ENCODE measurements at places on chromosomes 1 and 21.

- DNase-seq, result no peak
Observed at GRCh38 chr1:76038287-76039004, 36.1 kb upstream of the ST6GALNAC3 start.

DNA sequence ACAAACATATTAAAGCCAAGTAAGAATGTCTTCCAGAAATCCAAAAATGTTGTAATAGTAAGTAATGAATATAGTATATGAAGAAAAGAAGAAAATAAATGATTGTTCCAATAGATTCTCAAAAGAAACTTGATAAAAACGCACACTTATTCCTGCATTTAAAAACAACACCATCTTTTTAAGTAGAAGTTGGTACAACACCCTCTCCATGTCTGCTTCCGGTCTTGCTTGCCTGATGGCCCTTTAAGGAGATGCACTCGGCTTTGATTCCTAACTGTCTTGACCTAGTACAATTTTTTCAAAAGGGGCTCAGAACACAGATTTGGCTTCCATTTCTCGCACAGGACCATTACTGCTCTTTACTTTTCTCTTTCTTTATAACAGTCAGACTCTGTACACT lies 9.0 kb downstream of the CLCA1 start:
- DNase-seq, result no peak

GRCh38 chr1:6580119-6580592 lies 362 bp downstream of the ZBTB48 start:
- DNase-seq, result no peak

GRCh38 chr1:198656500-198656932 lies 17.7 kb downstream of the PTPRC start:
- peak; percentile 13 for DNase-seq

GRCh38 chr21:43736224-43736883 lies 17.4 kb downstream of the PDXK start:
- DNase-seq, result no peak

GRCh38 chr21:27693376-27693775 lies 726.5 kb upstream of the ADAMTS5 start:
- DNase-seq, result peak; percentile 97

DNA sequence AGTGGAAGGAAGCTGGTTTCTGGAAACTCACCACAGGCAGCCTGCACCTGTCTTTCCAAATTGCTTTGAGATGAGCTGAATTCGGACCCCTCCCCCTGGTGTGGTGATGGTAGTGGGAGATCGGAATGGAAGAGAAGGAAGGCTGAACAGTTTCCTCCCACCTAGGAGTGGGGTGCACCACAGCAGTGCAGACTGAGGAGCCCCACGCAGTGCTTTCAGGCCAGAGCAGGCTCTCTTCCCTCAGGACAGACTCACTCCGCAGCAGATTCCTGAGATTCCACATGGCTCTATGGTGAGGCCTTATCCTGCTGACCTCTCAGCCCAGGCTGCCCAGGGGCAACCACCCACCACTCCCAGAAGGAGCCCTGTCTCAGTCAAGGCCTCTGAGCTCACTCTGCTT lies 80.9 kb downstream of the ATP1A1 start:
- no peak for DNase-seq

DNA sequence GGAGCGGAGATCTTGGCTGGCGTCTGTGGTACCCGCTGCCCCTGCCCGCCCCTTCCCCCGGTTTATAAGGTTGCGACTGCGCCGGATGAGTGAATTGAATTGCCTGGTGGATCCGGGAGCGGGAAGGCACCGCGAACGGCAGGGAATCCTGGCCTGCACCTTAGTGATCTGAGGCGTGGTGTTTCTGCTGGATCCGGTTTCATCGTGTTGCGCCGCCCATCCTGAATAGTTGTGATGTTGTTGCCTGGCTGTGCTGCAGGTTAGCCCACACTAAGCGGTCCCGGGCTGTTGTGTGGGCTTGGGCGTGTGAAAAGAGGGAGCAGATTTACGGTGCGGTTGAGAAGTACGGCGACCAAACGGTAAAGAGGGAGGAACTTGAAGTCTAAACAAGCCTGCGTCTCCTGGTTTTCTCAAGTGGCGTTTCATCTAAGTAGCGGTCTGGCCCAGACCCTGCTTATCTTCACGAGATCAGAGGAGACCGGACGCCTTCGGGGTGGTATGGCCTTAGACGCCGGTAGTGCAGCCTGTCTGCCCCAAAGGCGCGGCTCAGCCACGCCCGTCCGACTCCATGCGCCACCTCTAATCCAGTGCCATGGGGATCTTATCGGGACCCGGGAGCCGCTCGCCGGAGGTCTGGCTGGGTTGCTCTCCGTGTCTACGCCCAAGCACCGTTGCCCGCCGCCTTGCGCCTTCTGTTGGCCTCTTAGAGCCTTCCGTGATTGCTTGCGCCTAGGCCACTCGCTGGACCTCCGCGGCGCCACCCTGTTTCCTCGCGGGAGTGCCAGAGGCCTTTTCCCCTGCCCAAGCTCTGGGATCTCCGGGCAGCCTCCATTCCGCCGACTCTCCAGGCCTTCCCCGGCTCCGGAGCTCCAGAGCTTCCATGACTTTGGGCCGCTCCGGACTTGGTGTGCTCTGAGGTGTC lies 87.5 kb upstream of the RHOU start:
- DNase-seq, result peak; percentile 77

DNA sequence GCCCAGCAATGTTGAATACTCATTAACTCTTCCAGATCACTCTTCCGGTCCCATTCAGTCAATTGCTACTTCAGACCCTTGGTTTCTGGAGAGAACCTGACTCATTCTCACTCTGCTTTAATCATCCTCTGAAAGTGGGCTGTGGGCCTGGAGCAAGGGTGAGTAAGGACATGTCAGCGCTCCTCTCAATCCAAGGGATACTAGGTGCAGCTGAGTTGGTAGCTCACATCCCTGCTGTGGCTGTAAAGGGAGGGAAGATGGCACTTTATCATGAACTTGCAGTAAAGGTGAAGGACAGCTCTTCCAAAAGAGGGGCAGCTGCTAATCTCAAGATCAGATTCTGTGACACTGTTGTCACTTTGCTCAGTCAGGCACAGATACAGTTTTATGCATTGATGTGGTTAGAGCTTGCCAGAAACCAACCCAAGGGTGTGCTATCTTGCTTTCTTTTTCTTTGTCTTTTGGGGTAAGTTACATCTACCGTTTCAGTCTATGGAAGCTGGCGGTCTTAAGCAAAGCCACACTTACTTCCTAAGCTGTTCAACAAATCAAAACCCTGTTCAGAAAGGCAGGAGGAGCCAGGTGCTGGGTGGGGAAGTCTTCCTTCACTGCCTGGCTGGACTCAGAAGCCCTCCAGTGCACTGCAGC lies 26.5 kb upstream of the NTPCR start:
- DNase-seq, result peak; percentile 80

GRCh38 chr1:81894867-81895266 lies 94.1 kb downstream of the ADGRL2 start:
- DNase-seq, result peak; percentile 24

GRCh38 chr1:246583056-246583440 lies 16.8 kb downstream of the CNST start:
- no peak for DNase-seq

DNA sequence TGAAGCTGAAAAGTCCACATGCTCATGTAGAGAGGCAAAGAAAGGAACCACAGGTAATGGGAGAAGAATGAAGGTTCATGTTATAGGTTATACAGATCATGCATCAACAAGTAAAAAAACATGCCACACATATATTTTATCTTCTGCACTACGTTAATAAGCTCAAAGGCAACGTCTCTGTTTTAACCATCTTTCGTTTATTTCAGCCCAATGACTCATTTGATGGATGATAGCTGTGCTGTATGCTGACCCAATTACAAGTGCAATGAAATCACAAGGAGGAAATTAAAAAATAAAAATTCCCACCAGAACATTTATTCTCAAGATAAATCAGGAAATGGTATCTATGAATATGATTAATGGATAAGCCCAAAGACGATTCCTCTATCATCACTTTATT lies 24.6 kb downstream of the XCL1 start:
- DNase-seq, result no peak

DNA sequence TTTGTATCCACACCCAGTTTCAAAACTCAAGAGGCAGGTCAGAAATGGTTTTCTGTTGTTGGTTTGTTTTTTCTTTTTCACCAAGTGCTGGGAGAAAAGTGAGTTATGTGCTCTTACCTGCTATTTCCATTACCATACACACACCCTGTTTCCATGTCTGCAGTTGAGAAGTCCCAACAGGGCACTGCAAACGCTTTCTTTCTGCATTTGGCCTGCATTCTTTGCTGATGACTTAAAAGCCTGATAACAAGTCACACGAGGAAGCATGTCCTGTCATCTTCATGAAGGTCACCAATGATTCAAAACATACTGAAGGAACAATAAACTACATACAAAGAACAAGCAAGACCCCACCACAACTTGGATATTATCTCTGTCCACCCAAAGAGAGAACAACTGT lies 24.8 kb upstream of the KCNE1 start:
- peak; percentile 41 for DNase-seq

- DNase-seq, result peak; percentile 77
Observed at GRCh38 chr1:205458777-205459566, 3.1 kb upstream of the BLACAT1 start.

GRCh38 chr1:27941671-27942540 lies 7.1 kb downstream of the SMPDL3B start:
- no peak for DNase-seq

DNA sequence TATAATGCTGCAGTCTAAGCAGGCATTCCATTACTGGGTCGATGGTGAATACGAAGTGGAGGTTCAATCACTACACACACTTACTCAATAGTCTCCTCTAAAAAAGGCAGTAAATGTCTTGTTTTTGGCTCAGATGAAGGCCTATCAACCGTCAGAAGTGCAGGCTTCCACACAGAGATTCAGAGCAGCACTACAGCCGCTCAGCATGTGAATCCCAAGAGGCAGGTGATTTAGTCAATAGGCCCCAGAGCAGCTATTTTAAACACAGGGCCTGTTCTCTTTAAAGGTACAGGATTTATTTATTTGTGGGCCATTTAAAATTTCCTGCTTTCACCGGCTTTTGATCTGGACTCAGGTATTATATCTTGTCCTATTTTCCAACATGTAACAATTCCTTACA lies 293.7 kb downstream of the RGS7 start:
- no peak for DNase-seq

GRCh38 chr1:10530281-10530740 lies 55.6 kb downstream of the PEX14 start:
- peak; percentile 76 for DNase-seq

DNA sequence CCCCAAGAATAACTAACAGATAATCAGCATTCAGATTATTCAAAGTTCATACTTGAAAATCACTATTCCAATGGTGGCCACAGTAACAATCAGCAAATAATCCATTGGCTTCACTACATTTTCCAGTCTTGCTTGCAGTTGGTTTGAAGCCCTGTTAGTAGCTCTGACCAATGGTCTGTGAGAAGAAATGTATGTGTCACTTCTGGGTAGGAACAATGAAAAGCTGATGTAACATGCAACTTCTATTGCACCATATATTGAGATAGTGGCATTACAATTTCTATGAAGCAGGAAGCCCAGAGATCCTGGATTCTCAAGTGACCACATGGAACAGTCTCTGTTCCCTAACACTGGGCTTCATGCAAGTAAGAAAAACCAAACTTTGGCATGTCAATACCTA lies 250.9 kb upstream of the DAB1 start:
- DNase-seq, result peak; percentile 55

GRCh38 chr21:26140164-26140579 lies 30.4 kb downstream of the APP start:
- DNase-seq, result peak; percentile 73

- no peak for DNase-seq
Observed at GRCh38 chr21:31234936-31235335, 109.1 kb downstream of the TIAM1 start.

- DNase-seq, result no peak
Observed at GRCh38 chr1:40232444-40232843, 15.3 kb upstream of the TMCO2 start.

DNA sequence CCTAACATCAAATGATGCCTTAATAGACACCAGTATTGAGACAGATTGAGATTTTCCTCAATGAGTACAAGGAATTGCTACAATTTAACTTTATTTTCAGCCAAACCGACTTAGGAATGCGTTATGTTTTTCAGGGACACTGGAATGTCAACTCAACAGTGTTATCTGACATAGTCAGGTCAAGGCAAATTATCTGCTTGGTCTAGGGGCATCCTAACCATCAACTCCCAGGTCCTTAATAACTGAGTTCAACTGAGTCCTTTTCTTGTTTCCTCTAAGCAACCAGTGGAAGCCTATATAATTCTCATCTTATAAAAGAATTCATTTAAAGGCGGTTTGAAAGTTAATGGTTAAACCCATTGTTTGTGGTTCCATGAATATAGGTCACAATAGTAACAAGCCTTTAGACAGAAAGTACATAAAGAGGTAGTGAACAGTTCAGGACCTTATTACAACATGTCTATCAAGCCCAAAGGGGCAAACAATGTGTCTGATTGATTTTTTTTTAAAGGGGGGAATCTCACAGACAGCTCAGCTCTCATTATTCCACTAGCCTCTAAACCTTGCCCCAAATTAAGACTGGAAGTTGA lies 32.3 kb upstream of the NR5A2 start:
- no peak for DNase-seq

- DNase-seq, result peak; percentile 55
Observed at GRCh38 chr21:38282921-38283320, 26.1 kb downstream of the KCNJ15 start.

DNA sequence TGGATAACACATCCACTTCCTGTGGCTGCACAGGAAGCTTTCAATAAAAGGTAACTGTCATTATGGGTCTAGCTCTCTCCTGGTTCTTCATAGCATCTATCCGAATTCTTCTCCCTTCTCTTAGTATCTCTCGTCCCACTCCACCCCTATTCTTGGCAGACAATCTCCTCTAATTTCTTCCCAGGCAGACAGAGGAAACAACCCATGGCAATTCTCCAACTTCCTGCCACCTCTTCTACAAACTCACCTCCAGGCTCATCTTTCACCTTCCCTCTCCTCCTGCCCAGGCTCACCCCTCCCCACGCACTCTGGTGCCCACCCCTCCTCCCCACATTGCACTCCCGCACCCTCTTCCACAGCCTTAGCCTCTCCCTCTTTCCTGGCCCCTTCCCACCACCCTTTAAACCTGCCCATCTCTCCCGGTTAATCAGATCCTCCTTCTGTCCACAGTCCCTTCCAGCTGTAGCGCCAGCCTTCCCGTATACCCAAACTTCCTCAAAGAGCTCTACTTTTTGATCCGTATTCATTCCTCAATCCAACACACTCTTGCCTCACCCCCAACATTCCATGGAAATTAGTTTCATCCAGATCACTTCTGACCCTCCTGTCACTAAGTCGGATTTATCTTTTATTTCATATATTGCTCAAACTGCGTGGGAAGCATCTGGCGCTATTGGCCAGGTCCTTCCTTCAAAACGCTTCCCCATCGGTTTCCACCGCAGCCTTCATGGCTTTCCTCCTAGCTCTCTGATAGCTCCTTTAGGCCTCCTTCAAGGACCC lies 25.9 kb downstream of the SHISA4 start:
- no peak for DNase-seq

GRCh38 chr1:39799770-39800470 lies 11.3 kb upstream of the BMP8B start:
- peak; percentile 96 for DNase-seq

GRCh38 chr1:41943717-41944116 lies 25.0 kb upstream of the HIVEP3 start:
- no peak for DNase-seq

DNA sequence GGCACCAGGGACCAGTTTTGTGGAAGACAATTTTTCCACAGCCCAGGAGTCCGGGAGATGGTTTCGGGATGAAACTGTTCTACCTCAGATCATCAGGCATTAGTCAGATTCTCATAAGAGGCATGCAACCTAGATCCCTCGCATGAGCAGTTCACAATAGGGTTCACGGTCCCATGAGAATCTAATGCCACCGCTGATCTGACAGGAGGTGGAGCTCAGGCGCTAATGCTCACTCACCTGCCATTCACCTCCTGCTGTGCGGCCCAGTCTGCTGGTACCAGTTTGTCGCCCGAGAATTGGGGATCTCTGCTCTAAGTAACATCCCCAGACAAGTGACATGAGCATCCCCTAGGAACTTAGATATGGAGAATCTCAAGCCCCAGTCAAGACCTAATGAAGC lies 180.7 kb downstream of the COQ8A start:
- DNase-seq, result no peak
